ENCODE measurements at places on chromosomes 5 and 9.

DNA sequence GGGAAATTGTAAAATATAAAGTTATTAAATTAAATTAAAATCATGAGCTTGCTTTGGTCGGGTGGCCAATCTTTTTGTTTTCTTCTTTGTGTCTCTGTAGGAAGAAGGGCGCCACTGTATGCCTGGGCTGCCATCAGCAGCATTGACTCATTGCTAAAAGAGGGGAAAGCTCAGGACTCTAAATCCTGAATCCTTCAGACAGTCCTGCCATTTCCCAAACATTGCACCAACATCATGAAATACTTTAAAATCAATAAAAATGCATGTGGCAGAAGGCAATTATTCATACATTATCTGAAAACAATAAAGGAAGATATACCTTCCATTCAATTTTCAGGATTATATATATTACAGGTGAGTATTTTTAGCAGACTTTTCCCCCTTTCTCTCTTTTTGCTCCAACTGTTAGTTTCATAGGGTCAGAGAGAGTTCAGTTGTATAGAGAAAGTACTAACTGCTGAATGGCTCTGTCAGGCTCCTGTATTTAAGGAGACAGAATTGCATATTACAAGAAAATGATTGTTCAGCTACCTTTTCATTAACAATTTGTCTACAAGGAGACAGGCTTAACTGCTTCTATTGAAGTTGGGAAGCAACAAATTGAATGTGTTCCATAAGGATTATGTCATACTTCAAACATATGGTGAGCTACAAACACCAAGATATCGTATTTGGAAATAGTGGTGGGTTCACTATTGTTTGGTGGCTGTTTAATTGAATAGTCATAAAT lies 95.7 kb downstream of the ATPSCKMT start:
- no peak for DNase-seq

DNA sequence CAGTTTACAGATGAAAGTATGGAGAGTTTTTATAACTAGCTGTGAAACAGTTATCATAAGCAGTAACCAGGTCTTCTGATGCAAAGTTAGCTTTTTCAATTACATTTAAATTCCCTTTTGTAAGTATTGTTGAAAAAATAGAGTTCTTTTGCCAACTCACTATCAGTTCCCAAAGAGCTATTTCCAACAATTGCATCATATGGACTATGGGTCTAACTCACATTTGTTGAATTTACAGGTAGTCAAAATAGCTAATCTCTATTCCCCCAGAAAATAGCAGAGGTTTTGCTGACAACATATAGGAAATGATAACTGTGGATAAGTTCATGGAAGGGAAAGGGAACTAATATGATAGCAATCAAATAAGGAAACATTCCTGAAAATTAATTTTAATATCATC lies 1.4 kb downstream of the SPINK1 start:
- DNase-seq, result no peak

DNA sequence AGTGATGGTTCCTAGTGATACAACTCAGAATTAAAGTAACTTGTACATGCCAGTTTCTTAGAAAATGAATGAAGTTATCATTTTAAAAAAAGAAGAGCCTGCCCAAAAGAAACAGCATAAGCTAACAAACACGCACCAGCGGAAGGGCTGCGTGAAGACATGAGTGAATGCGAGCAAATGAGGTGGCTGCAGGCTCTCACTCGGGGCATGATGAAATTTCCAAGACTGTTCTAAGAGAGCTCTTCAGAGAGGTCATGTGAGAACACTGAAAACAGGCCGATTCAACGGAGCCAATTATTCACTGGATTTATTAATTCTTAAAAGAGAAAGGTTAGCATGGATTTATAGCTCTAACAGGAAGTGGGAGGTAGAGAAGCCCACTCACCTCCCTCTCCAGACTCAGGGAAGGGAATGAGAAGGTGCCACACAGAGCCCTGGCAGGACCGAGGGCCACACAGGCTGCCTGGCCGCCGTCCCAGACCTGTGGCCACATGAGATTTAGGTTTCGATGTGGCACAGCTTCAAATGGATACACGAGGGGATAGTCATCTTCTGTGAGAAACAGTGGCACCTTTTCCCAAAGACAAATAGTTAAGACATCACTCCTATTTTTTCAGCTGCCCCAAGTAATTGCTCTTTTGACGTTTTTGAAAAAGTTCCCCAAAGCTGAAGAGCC lies 55.5 kb downstream of the HABP4 start:
- DNase-seq, result no peak

GRCh38 chr5:149439899-149440542 lies 60.9 kb upstream of the IL17B start:
- no peak for DNase-seq

DNA sequence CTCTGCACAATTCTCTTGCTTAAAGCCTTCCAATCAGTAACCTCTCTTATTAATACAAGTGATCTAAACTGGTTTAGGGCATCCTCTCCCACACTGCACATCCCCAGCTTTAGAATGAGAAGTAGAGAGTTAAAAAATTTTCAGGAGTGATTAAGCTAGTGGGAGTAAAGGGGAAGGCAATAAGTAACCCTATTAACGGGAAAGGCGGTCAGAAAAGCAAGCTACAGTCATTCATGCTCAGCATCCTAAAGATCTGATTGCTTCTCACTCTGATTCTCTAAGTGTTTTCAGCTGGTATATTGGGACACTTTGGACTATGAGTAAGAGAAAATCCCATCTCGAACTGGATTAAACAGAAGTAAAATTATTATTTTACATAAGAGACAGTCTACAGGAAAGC lies 15.8 kb downstream of the CDH6 start:
- DNase-seq, result no peak

- DNase-seq, result no peak
Measured at GRCh38 chr5:160930406-160930805, 78.4 kb upstream of the ATP10B start.

GRCh38 chr5:90940227-90940995 lies 381.8 kb downstream of the ADGRV1 start:
- no peak for DNase-seq

DNA sequence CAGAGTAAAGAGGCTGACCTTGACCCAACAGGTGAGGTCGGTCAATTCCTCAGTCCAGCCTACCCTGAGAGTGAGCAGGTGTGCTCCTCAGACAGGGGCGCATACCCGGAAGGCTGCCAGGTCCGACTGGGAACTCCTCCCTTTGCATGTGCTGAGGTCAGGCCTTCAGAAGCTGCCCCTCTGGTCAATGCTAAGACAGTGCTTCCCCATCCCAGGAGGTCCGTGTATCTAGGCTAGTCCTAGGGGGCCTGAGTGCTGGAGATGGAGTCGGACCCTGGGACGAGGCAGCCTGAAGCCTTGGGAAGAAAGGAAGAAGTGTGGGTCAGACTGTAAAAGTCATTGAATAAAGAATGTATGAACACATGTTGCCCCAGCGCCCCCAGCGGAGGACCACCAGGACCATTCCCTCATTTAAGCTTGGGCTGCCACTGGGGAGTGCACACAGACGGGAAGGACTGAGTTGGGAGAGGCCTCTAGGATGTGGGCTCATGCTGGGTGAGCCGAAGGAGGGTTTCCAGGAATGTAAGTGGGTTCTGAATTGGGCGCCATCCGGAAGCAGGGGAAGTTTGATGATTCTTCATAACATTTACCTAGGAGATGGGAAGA lies 41.0 kb upstream of the GFPT2 start:
- no peak for DNase-seq

- DNase-seq, result no peak
Measured at GRCh38 chr5:82760856-82761255, 316.3 kb downstream of the TMEM167A start.

- no peak for DNase-seq
Measured at GRCh38 chr5:154565123-154565522, 87.1 kb upstream of the HAND1 start.

DNA sequence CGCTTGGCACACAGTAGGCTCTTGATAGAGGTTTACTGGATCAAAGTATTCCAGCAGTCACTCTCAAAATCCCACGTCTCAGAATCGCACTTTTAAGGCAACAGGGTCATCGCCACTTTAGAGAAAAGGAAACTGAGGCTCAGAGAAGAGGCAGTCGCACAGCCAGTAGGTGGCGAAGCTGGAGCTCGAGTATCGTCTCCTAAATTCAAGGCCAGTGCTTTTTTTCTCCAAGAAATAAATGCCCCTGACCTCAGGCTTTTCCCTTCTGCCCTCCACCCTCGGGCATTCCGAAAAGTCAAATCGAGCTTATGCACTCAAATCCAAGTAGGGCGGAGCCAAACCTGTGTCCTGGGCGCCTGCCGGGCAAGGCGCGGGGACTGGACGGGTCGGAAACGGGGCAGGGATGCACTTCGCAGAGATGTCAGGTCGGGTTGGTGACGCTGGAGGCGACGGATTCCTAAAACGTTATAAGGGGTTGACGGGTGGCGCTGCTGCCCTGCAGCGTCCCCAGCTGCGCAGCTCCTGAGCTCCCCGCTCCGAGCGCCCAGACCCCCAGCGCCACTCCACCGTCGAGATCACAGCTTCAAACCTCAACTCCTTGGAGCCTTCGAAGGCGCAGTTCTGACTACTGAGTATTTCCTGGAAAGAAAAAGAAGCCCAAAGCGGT lies 4.7 kb upstream of the FOXB2 start:
- DNase-seq, result no peak

DNA sequence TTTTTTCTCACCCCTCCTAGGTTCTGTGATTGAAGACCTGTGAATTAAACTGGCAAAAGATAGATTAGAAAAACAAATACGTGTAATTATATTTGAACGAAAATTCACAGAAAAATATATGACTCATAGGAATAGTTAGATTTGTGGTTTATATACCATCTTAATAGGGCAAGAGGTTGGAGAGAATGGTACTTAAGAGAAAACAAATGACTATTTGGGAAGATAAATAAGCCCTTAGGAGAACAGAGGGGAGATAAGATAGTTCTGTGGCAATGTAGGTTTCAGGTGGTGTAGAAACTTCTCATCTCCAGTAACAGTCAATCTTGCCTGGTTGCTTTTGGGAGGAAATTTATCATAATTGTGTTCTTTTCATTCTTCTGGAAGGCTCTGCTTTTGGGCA lies 122.0 kb downstream of the PRDM9 start:
- DNase-seq, result no peak

- no peak for DNase-seq
Measured at GRCh38 chr9:71636143-71636839, 132.0 kb downstream of the CEMIP2 start.

DNA sequence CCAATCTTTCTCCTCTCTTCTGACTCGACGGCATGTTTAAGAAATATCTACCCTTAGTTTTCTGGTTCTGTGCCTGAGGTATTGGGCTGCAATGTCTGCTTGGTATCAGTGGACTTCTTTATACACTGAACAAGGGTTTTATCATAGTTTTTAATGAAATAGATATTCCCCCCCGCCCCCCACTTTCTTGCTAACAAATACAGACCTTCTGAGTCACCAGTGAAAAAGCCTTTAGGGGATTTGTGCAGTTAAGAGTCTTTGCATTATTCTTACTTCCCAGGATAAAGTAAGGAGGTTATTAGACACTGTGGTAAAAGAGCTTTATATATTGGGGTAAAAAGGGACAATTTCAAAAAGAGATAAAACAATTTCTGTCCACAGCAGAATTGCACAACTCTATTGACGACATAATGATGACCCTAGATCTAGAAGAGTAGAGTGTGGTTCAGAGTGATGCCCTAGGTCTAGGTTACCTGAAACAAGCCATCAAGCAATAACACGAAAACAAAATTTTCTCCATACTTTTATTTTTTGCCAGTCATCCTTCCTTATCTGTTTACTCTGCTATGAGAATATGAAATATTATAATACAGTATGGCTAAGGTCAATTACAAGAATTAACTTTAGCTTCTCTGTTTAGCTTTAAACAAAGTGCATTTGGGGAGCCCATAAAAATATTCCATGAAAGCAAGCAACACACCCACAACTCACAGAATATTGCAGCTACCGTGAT lies 110.7 kb downstream of the PLK2 start:
- no peak for DNase-seq

DNA sequence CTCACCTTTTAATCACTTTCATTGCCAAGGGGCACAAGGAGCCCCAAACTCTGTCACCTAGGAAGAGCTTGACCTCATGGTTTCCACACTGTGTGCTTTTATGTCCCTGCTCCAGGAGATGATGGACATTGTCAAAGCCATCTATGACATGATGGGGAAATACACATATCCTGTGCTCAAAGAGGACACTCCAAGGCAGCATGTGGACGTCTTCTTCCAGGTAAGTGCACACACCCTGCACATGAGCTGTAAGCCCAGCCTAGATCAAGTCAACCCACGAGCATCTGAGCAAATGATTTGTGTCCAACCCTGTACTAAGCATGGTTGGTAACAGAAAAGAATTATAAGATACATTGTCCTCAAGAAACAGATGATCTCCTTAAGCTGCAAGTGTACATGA lies 50.8 kb upstream of the GABRP start:
- no peak for DNase-seq

GRCh38 chr5:50320131-50320749 lies 120.8 kb downstream of the EMB start:
- DNase-seq, result no peak

DNA sequence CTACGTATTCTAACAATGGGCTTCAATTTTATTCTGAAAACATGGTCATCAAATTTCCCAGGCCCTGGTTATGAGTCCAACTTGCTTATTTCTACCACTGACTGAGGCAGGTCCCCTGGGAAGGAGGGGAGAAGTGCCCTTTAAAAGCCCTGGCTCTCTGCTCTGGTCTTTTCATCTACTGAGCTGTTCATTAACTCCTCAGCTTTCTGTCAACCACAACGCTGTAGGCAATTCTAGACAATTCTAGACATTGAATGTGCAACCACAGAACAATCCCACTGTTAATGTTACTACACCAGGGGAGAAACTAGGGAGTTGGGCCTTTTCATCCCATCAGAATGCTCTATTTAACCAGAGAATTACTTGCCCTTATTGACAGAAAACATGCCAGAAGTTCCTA lies 10.0 kb downstream of the MOCS2 start:
- DNase-seq, result no peak

GRCh38 chr5:115524199-115524847 lies 20.3 kb downstream of the FEM1C start:
- no peak for DNase-seq

GRCh38 chr5:57889558-57889957 lies 406.9 kb upstream of the ACTBL2 start:
- DNase-seq, result no peak

DNA sequence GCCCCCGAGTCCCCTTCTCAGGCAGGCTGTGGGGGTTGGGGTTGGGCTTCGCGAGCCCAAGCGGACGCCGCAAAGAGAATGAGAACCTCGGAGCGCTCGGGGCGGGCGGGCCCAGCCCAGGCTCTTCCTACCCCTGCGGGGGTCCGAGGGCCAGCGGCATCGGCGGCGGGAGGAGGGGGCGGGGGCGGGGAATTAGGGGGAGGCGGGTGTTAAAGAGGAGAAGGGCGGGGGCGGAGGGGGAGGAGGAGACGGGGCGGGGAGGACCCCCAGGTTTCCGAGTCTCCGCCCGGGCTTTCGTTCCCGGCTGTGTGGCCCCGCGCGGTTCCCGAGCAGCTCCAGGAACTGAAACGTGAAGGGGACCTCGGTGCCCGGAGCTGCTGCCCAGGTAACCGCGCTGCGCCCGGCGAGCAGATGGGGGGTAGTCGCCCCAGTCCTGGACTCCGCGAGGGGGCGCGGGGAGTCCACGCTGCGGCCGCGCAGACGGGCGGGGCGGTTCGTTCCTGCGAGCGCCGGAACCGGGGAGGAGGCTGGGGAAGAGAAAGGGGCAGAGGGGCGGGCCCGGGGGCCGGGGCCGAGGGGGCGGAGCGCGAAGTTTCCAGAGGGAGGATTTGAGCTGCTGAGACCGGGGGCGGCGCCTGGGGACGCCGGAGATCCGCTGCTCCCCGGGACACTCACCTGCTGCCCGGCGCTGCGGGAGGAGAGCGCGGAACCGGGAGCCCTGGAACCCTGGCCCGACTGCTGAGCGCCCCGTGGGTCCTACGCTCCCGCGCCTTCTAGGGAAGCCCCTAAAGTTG lies 38.4 kb upstream of the PLEKHG4B start:
- no peak for DNase-seq
